GF-D8 (cell line): ENCODE measurements at places on chromosomes 5 and 9.

GRCh38 chr5:131019601-131020315, 145.3 kb downstream of the HINT1 start:
- no peak for DNase-seq

GRCh38 chr9:109115931-109116526, 3.7 kb downstream of the TMEM245 start:
- no peak for DNase-seq

- DNase-seq, result no peak
These were observed 1.8 kb upstream of the CNOT6 start for GRCh38 chr5:180492226-180492903.

GRCh38 chr9:72200452-72200851, 51.2 kb downstream of the GDA start:
- DNase-seq, result no peak

DNA sequence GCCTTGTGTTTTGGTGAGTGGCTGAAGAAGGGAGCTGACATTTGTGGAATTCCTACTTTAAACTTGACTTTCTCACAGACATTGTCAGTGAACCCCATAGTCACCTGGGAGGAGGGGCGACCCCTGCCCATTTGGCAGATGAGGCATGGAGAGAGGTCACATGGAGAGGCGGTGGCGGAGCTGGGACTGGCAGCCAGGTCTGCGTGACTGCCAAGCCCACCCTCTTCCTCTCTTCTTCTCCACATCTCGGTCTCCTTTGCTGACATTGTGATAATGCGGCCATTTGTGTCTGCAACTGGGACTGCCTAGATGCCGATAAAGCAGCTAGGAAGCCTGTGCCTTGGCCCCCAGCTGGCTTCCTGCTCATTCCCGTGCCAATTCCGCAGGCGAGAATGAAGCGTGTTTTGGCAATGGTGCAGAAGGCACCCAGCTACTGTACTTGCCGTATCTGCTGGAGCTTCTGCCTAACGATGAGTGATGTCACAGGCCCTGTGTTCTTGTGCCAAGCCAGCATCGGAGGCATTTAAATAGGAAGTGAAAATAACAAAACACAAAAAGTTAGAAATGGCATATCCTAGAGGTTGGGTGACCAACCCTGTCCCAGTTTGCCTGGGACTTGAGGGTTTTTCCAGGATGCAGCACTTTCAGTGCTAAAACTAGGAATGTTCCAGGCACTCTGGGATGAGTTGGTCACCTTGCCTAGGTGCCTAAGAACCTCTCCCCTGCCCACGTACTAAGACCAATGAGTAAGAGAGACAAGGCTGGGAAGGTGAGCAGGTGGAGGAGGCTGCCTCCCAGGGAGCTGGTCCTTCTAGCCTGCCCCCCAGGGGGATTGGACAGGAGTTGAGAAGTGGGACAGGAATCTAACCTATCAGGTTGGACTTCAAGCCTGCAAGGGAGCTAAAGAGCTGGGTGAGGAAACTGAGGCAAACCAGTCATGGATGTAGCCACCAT, 23.6 kb downstream of the OLFML2A start:
- DNase-seq, result no peak

DNA sequence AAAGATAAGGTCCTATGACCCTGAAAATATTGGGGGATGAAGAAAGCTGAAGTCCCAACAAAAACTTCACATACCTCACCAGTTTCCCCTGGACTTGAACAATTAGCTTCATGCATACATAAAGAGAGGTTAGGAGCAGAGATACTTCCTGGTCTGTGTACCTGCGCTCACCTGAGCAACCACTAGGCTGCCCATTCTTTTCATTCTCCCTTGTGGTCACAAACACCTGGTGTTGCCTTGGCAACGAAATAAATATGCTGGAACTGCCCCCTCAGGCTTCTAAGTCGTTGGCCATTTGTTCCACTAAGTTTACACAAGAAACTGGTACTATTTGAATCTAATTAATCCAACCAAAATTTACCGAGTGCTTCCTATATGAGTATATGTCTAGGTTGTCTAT, 18.1 kb downstream of the OTP start:
- DNase-seq, result no peak

- DNase-seq, result no peak
These were observed 58.3 kb upstream of the ADAMTS2 start for GRCh38 chr5:179403426-179404147.

- no peak for DNase-seq
These were observed 343.1 kb downstream of the CTNND2 start for GRCh38 chr5:11560915-11561697.

- DNase-seq, result no peak
These were observed 126.0 kb upstream of the IRX2 start for GRCh38 chr5:2877522-2877921.

DNA sequence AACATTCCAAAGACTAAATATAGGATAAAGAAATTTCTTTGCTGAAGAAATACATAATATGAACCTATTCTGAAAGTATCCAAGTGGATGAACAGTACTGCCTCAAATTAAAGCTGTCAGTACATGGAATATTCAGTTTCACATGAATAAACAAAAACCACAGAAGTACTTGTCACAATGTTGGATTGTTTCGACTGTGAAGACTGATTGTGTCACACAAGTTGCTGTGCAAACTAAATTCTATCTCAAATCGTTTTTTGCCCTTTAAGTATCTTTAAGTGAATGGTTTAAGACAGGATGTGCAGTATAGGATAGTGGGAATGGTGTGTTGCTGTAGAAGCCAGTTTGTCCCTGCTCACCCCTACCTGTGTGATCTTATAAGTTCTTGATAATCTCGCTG, 137.4 kb upstream of the OTULINL start:
- no peak for DNase-seq

DNA sequence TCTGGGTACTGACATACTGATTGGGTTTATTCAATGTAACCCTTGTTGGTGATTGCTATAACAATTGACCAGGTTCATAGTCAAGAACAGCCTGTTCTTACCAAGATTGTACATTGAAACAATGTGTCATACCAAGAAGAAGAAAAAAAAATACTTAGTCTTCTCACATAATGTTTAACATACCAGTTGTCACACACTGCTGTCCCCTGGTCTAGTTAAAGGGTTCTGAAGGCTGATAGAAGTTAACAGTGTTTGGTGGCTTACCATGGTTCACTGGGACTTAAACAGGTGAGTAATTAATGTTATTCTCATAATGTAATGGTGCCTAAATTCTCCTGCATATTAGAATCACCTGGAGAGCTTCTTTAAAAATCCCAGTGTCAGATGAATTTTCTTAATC, 18.5 kb upstream of the CDC42SE2 start:
- DNase-seq, result no peak

DNA sequence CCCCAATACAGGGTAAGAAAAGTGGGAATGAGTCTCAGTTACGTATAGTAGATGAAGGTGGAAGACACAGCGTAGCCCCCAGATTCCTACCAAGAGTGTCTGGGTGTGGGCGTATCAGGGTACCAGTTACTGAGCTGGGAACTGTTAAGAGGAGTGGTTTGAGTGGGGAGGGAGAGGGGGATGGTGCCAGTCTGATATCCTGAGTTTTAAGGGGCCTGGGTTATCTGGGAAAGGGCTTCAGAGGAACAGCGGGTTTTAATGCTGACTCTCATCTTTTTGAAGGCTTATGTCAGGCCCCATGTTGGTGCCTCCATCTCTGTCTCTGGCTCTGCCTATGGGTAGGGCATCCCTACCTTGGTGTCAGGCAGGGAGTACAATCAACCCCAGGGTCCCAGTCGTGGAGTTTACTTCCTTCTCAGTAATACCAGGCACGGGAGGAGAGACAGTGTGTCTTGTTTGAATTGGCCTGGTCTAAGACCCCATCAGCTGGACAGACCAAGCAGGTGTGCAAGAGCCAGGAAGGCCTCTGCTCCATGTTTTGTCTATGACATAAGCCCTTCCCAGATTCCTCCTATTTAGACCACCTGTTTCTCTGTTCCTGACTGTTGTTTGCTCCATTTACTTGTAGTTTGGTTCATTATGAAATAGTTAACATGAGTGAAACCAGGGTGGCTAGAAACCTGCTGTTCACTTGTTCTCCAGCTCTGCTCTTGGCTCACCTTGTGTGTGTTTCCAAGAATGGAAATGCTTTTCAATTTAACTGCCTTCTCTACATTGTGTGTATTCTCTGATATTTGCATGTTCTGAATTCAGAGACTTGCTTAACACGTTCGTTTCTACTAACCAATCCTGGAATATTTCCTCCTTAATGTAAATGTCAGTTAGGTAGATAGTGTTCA, 125.6 kb downstream of the DAB2IP start:
- DNase-seq, result no peak

DNA sequence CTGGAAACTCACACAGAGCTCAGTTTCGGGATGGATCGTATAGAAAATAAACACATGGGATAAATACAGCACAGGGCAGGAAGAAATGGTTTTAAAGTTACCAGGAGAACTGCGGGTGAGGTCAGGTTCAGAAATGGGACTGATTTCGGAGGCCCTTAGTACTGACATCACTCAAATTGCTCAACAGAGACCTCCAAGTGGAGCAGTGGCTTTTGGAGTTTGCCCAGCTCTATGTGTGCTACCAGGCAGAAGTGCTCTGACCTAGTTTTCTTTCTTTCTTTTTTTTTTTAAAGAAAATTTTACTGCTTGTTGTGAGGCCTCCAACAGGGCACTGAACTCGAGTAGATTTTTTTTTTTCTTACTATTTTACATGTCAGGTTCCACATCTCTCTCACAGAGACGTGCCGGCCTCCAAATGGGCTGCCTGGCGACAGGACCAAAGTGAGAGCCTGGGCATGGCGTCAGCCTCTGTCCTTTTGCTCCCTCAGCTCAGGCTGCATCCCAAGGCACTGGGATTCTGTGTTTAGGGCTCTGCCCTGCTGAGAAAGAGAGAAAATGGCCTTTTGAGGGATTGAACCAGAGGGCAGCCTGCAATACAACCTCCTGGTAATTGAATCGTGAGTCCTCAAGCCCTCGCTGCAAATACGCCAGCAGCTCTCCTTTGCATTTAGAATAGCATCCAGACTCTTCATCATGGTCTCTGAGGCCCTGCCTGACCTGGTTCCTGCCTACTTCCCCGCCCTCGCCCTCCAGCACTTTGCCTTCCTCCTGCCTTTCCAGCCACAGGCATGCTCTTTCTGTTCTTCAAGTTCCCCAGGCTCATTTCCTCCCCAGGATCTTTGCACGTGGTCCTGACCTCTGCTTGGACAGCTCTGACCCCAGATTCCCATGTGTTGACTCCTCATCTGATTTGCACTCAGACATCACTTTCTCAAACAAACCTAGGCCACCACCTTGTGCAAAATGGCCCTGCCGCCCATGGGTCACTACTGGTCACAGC, 173.5 kb downstream of the FGF1 start:
- no peak for DNase-seq

GRCh38 chr5:124704594-124705284, 41.7 kb downstream of the ZNF608 start:
- DNase-seq, result no peak

GRCh38 chr5:93649234-93649900, 66.3 kb downstream of the NR2F1 start:
- no peak for DNase-seq
